RPMI7951 (cell line): ENCODE measurements at places on chromosomes 3 and 15. TPM values are rescaled to one million over a fixed set of nuclear protein-coding genes. Genes with fewer than 3 reads are reported as not detected.

DNA sequence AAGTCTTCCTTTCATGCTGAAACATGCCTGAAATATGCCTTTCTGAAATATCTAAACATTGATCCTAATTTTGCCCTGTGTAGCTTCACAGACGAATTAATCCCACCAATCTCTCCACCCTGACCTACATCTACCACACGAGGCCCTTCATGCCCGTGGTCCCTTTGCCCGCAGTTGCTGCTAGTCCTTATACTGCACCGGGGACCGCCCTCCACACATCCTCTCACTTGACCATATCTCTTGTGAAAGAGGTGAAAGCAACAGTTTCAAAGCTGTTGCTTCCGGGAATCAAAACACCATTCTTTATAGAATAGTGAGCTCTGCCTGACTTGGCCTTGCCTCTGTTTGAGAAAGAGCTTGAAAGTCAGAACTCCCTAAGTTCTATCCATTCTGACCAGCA is 499.5 kb downstream of the NTRK3 start:
- no peak for DNase-seq

GRCh38 chr15:91516866-91517265 is 336.6 kb upstream of the SLCO3A1 start:
- DNase-seq = no peak

- DNase-seq = no peak
Observed at GRCh38 chr3:59660852-59661625, 611.2 kb upstream of the CFAP20DC start.

DNA sequence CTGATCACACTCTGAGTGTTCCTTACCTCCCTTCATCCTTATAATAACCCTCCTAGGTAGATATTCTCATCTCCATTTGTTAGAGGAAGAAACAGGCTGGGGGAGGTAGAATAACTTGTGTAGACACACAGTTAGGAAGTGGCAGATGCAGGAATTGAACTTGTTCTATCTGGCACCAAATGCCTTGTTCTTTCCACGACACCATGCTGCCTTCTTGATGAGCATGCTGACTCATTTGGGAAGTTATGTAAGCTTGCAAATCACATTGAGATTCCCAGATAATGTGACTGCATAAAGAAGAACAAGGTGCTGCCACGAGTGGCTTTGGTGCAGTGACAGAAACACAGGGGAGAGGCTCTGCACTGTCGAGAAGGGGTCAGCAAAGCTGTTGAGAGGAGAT is 27.5 kb upstream of the NDUFB4 start:
- DNase-seq = peak; percentile 32

DNA sequence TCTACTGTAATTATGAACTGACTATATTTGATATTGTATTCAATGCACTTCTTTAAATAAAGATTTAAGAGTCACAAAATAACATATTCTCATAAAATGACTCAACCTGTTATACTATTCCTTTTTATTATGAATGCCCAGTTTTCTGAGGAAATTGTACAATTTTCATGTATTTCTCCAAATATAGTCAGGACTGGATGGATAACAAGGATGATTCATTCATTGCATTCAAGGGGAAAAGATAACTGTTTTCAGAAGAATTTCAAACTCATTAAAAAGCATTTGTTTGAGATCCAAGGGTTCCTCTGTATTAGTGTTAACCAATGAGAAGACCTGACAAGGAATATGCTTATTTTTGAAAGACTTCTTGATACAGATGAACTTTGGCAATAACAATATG is 163.7 kb downstream of the MEIS2 start:
- DNase-seq = no peak

GRCh38 chr15:95590533-95591044 is 739.9 kb upstream of the NR2F2 start:
- DNase-seq = no peak

- no peak for DNase-seq
Observed at GRCh38 chr3:112187300-112187699, 54.3 kb upstream of the GCSAM start.

GRCh38 chr3:48528048-48528447 is 24.1 kb upstream of the SHISA5 start:
- no peak for DNase-seq

DNA sequence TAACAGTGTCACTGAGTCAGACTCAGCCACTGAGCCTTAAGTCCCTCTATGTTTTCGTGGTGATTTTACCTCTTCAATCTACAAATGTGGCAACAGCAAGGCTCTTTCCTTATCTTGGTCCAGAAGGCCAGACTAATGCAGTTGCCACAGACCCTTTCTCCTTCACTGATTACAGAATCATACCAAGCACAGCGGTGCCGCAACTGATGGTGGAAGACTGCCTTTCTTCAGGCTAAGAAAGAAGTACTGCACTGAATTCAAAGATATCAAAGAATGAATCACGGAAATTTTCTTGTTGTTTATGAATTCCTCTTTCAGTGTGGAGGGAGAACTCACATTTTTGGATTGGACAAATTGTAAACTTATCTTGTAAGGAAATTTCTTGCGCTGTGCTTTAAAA is 18.6 kb downstream of the DCP1A start:
- DNase-seq = no peak

DNA sequence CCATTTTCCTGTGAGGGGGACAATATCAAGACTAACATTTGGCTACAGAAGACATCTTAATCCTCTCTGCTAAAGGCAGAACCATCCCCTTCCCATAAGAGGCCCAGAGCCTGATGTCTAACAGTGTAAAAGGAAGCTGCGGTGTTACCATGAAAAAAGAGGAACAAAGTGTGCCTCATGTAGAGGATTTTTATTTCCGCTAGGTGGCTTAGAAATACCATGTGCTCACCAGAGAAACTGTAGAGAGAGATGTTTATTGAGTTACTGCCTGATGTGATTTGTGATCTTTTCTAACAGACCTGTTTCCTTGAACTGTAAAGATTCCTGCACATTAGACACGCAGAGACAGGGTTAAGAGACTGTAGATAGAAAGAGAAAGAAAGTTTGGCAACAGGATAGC is 22.0 kb downstream of the OR5H15 start:
- DNase-seq = peak; percentile 25

DNA sequence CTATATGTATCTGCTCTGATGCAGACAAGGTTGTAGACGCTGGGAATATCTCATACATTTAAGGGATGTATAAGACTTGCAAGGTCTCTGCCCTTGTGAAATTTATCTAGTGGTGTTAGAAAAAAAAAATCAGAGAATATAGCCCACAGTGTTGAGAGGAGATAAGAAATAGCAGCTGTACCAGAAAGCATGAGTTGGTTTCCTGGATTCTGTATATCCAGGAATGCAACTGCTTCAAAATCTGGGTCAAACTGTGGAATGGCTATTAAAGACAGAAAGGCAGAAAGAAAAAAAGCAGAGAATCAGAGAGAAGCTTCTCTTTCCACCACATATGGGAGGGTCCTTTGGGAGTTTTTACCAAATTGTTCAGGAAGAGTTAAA is 1.5 kb upstream of the TMEM212 start:
- DNase-seq = no peak

GRCh38 chr3:184129012-184129411 is 6.1 kb upstream of the EIF2B5 start:
- peak; percentile 52 for DNase-seq

GRCh38 chr3:190458040-190458439 is 8.3 kb upstream of the TMEM207 start:
- DNase-seq = peak; percentile 51

DNA sequence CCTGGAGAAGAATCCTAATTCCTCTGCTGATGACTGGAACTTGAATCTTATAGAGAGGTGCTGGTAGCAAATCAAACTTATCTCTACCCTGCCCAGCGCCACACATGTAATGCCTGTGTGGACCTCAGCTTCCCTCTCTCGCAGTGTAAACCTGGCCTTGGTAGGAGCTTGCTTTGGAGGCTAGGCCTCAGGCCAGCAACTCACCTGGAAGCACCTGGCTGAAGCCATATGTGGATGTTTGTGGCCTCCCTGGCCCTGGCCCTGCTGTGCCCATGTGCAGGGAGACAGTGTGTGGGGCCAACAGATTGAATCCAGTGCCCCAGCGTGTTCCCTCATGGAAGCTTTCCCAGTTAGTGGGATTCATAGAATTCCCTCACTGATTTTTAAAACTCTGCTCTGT is 8.4 kb downstream of the TTC21A start:
- DNase-seq = no peak

- DNase-seq = no peak
Observed at GRCh38 chr3:163601426-163601825, 1476.9 kb downstream of the SI start.

DNA sequence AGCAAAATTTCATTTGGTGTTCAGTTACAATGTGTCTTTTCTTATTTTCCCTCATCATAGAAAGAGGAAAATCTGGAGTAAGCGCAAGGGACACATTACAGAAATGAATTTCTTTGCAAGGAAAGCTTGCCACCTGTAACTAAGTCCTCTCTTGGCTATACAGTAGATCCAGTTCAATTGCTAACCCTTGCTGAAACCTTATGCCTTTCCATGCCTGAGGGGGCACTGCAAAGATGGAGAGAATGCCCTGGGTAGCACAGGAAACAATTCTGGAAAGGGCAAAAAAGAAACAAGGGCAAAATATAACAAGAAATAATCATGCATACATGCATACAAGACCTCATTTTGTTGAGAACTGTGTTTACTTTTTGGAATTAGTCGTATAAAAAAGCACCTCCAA is 4.3 kb downstream of the CADM2 start:
- DNase-seq = no peak

DNA sequence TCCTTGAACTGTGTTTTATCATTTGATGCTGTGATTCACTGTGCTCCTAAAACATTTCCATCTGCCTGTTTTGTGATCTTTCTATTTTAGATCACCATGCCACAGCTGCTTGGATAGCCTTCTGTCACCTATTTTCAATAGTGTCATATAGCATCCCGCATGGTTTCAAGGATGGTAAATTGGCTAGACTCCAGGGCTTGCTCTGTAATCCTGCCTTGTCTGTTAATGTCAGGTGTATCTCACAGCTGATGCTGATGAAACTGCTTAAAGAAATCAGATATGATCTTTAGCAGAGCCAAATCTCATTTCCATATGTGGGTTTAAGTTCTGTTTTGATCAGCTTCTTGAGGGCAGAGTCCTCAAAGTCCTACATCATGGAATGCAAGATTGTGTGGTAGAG is 182.2 kb downstream of the UBE2E2 start:
- no peak for DNase-seq

DNA sequence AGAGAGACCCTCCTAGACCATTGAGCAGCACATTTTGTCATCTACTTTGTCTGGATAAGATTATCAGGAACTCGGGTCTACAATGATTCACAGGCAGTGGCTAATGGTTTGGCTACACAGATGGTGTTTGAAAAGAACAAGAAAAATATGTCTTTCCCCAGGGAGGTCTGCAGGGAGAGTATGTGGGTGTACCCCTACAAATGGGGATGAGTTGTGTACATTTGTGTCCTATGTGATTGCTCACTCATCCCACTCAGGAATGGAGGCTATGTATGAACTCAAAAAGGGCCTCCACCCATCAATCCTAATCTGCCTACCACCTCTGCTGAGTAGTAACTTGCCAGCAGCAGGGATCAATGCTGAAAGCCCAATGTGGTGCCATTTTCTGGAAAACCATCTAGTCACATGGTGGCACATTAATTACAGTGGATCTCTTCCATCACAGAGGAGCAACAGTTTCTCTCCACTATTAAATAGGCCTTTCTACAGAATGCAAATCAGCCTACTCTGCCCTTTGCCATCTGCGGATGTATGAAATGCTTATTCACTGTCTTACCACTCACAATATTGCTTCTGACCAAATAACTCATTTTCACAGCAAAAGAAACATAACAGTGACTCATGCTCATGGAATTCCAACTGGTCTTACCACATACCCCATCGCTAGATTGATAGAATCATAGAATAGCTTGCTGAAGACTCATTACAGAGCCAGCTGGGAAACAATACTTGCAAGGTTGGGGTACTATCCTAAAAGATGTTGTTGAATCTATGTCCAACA is 48.3 kb upstream of the TRIM42 start:
- DNase-seq = peak; percentile 96

DNA sequence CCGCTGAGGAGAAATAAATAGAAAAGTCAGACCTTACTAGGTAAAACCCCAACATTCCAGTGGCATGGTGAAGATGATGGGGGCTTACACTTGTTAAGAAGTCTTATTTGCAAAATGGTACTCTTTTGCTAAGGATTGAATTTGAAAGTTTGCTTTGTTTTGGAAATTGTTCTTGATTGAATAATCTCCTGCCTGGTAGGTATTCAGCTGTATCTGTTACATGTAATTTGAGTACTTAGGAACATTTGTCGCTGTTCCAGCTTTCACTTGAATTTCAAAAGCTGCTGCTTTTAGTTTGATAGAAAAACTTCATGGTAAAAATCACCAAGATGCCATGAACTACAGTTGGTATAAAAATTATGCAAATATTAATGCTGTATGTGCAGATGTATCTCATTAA is 44.6 kb downstream of the TFG start:
- no peak for DNase-seq

- no peak for DNase-seq
Observed at GRCh38 chr3:89572261-89572660, 464.8 kb downstream of the EPHA3 start.

DNA sequence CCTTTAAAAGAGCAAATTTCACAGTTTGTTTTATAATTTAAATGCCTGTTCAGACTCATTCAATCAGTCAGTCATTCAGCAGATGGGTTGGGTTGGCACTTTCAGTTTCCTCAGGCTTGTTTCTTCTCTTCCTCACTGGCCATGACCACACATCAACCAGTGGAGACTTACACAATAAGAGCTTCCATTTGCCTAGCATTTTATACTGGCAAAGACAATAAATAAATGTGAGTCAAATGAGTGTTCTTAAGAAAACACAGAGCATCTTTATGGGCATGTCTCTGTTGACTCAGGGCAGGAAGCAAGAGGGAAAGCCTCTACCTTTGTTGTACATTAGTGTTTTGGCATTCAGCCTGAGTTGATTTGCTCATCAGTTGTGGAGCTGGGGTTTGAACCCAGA is 122.6 kb downstream of the EPHB1 start:
- DNase-seq = peak; percentile 35

DNA sequence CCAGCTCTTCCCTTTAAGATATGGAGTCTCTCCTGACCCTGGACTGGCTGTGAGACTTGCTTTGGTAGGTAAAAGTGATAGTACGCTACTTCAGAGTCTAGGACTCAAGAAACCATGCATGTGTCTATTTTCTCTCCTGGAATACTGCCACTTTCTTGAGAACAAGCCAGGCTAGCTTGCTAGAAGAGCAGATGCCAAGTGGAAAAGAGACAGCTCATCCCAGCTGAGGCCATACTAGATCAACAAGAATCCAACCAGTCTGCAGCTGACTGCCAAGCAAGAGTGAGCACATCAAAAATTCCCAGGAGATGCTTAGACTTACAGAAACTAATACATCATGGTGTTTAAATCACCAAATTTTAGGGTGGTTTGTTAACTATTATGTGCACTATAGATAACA is 208.3 kb upstream of the RBMS3 start:
- DNase-seq = no peak

- no peak for DNase-seq
Observed at GRCh38 chr3:19645093-19645492, 288.9 kb downstream of the EFHB start.

The TIPARP gene
- 115 and 155 TPM in 2 replicates for total RNA-seq

The HTR3E gene
- not detected in 2 replicates for total RNA-seq

The MYO5C gene
- total RNA-seq = 1.2 and 1.3 TPM in 2 replicates

The DPPA2 gene
- not detected in 2 replicates for total RNA-seq

The CCR4 gene
- not detected in 2 replicates for total RNA-seq
